Effector CD8-positive, alpha-beta T cell (primary cell): ENCODE measurements at places on chromosomes 7 and 10.
A peak's percentile ranks its signal among the peaks of the same experiment; 100 is the strongest.

DNA sequence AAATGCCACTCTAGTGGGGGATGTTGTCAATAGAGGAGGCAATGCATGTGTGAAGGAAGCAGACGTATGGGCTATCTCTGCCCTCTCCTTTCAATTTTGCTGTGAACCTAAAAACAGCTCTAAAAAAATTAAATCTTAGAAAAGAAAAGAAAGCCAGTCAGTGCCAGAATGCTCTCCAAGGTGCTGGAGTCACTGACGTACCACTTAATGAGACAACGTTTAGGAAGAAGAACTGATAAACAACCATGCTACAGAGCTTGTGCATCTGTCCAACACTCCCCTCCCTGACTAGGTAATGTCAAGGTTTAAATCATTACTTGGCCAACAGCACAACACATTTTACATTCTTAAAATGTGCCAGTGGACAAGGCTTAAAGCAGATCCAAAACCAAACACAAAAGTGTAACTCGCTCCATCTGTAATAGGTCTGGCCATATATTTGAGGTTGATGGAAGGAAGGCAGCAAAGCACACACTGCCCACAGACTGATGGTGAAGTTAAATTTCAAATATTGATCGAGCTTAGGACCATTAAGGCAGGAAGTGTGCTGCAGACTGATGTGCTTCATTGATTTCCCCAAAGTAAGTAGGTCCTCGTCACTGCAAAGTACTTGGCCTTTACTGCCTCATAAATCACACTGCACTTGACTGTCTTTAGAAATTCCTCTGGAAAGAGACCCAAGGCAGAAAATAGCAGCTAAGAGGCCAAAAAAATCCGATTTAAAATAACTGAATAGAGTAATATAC, 15.5 kb downstream of the ARMH3 start:
- no peak for DNase-seq

DNA sequence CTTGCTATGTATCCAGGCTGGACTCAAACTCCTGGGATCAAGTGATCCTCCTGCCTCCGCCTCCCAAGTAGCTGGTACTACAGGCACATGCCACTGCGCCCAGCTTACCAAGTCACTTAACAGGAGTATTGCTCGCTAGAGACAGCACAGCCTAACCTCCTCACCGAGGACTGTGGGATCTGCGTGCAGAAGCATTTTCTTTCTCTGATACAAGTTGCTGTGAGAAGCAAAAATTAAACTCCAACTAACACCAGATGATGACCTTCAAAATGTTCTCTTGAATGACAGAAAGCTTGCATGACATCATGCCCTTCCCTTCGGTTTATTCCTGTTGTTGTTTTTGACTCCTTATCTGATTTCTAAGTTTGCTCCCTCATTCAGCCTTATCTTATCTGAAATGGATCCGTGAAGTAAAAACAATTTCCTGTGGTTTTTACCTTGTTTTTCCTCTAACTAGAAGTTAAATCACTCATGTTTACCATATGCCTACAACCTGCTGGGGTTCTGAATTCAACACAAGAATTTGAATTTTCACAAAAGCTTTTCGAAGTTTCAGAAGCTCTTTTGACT, 94.4 kb upstream of the KIF5B start:
- DNase-seq, result no peak

DNA sequence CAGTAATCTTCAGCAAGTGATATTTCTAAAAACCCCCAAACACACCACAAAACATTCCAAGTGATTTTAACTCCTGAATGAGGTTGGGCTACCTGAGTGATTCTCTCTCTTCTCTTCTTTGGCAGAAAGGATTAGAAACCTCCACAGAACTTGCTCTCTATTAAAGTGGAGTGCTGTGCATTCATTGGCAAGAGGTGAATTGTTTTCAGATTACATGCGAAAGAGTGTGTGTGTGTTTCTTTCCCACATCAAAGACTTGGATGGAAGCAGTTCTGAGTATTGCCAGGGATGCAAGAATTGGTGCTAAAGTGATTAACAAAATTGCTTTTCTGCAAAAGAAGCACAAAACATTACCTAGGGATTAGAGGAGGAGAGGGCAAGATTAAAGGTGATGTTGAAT, 13.1 kb upstream of the FBXW4 start:
- DNase-seq, result no peak

- DNase-seq, result no peak
Measured at GRCh38 chr7:121603886-121604285, 207.8 kb upstream of the FAM3C start.

- DNase-seq, result no peak
Measured at GRCh38 chr7:84302949-84303348, 108.4 kb upstream of the SEMA3A start.

DNA sequence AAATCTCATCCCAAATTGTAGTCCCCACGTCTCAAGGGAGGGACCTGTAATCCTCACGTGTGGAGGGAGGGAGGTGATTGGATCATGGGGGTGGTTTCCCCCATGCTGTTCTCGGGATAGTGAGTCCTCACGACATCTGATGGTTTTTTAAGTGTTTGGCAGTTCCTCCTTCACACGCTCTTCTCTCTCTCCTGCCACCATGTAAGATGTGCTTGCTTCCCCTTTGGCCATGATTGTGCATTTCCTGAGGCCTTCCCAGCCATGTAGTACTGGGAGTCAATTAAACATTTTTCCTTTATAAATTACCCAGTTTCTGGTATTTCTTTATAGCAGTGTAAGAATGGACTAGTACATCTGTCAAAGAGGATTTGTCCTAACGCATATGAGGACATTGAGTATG, 59.5 kb downstream of the RGS10 start:
- DNase-seq, result no peak

- DNase-seq, result no peak
Measured at GRCh38 chr7:133528796-133529195, 275.9 kb downstream of the EXOC4 start.

DNA sequence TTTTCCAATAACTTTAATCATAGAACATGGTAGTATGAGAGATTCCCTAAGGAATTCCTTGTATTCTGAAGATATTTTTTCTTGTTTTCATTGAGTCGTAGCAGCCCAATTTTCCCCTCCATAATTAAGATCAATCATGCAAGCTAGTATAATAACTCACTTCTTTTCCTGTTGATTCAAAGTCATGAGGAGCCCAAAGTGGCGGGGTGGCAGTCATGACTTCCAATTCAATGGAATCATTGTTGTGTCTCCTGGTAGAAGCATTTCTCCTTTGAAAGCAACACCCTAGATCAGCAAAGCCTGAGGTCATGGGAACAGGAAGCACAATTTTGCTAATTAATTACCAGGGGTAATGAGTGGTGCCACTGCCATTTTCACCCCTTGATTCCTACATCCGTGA, 77.6 kb upstream of the MAGI2 start:
- DNase-seq, result no peak

GRCh38 chr7:140049339-140050024, 13.3 kb downstream of the PARP12 start:
- no peak for DNase-seq

GRCh38 chr7:1547777-1548437, 8.1 kb downstream of the TMEM184A start:
- DNase-seq, result no peak

GRCh38 chr7:4113271-4113670, 568.8 kb upstream of the FOXK1 start:
- no peak for DNase-seq

GRCh38 chr7:3588341-3588740, 287.3 kb downstream of the SDK1 start:
- no peak for DNase-seq

GRCh38 chr7:80134536-80135308, at the start of gene GNAI1:
GNAI1 (plus strand) TSS chr7:80134831; CDS start chr7:80135161, 330 bp downstream.
- peak; percentile 25 for DNase-seq

- no peak for DNase-seq
Measured at GRCh38 chr10:109275960-109276359, 647.4 kb downstream of the XPNPEP1 start.

- DNase-seq, result no peak
Measured at GRCh38 chr10:125116652-125117310, 43.6 kb downstream of the CTBP2 start.

- no peak for DNase-seq
Measured at GRCh38 chr10:4191894-4192293, 406.9 kb upstream of the KLF6 start.
